ENCODE measurements at places on chromosomes 12 and 14. TPM values are rescaled to one million over a fixed set of nuclear protein-coding genes. Genes with fewer than 3 reads are reported as not detected.

GRCh38 chr12:72102150-72102549, 163.5 kb downstream of the TPH2 start:
- no peak overlapping the region for H3K27ac ChIP-seq
- H3K27me3 ChIP-seq: peaks cover 1% of the 10 kb centered on the region
- H3K36me3 ChIP-seq: no peaks in the 10 kb centered on the region
- H3K4me1 ChIP-seq: no peaks in the 10 kb centered on the region
- H3K4me3 ChIP-seq: no peak overlapping the region
- no peak for DNase-seq

PLEK2 gene
- 0.57 TPM for total RNA-seq

DNA sequence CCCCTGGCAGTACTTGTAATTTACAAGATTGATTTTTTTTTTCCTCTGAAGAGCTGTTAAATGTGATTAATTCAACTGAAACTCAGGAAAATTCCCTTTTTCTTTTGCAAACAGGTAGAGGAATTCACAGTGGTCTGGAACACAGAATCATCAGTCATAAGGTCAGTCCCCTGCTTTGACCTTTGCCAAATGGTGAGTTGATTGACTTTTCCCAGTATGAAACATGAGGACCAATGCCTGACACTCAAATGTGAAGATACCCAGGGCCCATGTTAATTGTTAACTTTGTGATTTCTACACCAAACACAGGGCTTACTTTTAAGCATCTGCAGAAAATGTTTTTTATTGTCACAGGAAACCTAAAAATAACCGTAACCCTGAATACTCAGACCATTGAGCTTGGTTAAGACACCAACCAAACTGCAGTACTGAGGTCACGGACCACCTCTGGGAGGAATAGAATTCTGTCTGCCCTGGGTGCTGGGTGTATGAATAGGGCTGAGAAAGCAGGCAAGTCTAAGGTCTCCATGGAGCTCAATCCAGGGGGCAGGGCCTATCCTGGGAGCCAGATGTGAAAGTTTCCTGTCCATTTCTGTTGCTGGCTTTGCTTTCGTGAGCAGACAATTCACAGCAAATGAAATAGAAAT, 192.4 kb downstream of the TMX1 start:
- no peaks in the 10 kb centered on the region for H3K4me1 ChIP-seq
- H3K4me3 ChIP-seq: no peak overlapping the region
- peaks cover 9% of the 10 kb centered on the region for H3K27me3 ChIP-seq

GRCh38 chr12:66242311-66242710, 53.3 kb downstream of the IRAK3 start:
- H3K27ac ChIP-seq: no peak overlapping the region
- H3K36me3 ChIP-seq: peaks cover 3% of the 10 kb centered on the region

RASSF8 gene
- 0.13 TPM for total RNA-seq

- H3K4me3 ChIP-seq: no peak overlapping the region
- H3K27ac ChIP-seq: no peak overlapping the region
- no peak for DNase-seq
- H3K27me3 ChIP-seq: peaks cover 5% of the 10 kb centered on the region
- no peaks in the 10 kb centered on the region for H3K4me1 ChIP-seq
These were observed 17.2 kb downstream of the BDKRB2 start for GRCh38 chr14:96221841-96222240.

SPX gene
- 1.0 TPM for total RNA-seq

- DNase-seq: peak; percentile 57
- H3K36me3 ChIP-seq: no peaks in the 10 kb centered on the region
- H3K4me1 ChIP-seq: peaks cover 8% of the 10 kb centered on the region
- H3K4me3 ChIP-seq: no peak overlapping the region
- peaks cover 2% of the 10 kb centered on the region for H3K27me3 ChIP-seq
These were observed 49.0 kb downstream of the KCTD10 start for GRCh38 chr12:109428037-109428629.

ST8SIA1 gene
- 0.17 TPM for total RNA-seq

RNASE2 gene
- not detected for total RNA-seq

DIO3 gene
- not detected for total RNA-seq

DNA sequence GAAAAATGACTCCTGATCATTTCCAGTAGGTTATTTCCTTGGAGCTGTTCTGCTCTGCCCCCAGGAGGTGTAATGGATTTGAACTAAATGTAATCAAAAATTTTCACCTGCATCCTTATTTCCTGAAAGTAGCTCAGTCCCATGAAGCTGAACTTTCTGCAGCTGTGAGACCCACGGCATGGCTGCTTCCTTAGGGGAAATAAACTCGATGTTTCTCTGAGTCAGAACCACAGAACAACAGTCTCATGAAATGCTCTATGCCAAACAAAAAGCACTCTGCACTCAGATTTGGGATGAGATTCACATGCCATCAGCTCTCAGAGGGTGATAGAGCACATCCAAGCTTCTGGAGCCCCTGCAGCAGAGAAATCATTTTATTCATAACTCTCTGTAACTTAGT, 224.1 kb upstream of the PLEKHG7 start:
- no peaks in the 10 kb centered on the region for H3K27me3 ChIP-seq
- H3K36me3 ChIP-seq: peaks cover 5% of the 10 kb centered on the region
- H3K4me1 ChIP-seq: no peaks in the 10 kb centered on the region
- DNase-seq: no peak

GRCh38 chr12:108645686-108646599, 12.2 kb upstream of the SELPLG start:
- peak overlapping the region; percentile 64 for H3K27ac ChIP-seq
- no peaks in the 10 kb centered on the region for H3K27me3 ChIP-seq
- no peak for DNase-seq
- peaks cover 17% of the 10 kb centered on the region for H3K36me3 ChIP-seq
- H3K4me3 ChIP-seq: no peak overlapping the region

HOXC10 gene
- total RNA-seq: not detected

DNA sequence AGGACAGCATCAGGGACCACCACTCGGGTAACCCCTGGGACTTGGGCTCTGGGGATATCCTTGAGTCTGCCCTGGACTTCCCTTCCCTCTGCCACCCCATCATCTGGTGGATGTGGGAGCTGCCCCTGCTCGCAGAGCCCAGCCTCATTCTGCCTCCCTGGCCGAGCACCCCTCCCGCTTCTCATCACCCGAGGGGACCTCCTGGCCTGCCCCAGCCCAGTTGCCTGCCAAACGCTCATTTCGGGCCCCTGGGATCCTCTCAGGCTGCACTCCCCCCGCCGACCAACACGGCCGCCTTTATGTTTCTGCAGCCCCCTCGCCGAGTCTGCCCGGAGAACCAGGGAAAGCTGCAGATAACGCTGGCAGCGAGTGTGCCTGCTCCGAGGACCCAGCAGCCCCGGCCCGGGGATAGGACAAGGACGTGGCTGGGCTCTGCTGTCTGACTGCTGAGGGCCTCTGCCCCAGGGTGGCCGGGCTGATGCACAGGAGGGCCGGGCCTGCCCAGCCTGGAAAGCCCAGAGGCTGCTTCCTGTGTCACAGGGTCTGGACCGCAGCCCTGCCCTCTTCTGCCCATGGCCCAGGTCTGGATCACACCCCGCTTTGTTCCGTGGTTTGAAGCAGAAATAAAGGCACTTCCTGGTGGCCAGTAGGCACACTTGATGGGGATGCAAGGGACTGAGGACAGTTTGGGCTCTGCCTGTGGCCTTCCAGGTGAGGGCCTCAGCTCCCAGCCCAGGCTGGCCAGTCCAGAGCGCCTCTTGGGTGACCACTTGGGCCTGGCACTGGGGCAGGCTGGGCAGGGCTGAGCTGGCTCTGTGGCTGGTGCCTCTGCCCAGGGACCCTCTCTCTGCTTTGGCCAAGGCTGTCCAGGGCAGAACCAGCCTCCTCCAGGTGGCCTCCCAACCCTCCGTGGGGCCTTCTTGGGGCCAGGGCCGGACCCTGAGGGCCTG, 4.9 kb upstream of the EXOC3L4 start:
- H3K27me3 ChIP-seq: no peaks in the 10 kb centered on the region
- H3K4me1 ChIP-seq: no peaks in the 10 kb centered on the region
- no peak overlapping the region for H3K27ac ChIP-seq
- no peak for DNase-seq

DNA sequence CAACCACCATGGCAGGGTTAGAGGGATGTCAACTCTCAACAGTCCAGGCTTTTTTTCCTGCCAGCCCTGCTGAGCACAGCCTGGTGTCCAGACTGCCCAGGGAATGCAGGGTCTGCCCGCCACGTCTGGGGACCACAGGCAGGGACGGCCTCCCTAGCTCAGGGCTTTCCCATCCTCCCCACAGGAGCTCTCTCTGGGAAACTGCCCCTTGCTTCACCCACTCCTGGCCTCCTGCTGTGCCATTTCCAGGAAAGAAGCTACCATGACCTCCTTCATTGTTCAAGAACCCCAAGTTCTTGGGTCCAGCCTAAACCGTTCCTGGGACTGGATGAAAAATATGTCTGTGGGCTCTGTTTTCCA, 4.8 kb downstream of the SCNN1A start:
- H3K36me3 ChIP-seq: no peaks in the 10 kb centered on the region
- H3K4me3 ChIP-seq: no peak overlapping the region
- no peak overlapping the region for H3K27ac ChIP-seq
- H3K27me3 ChIP-seq: no peaks in the 10 kb centered on the region
- no peak for DNase-seq

- H3K4me3 ChIP-seq: no peak overlapping the region
- H3K27ac ChIP-seq: no peak overlapping the region
- DNase-seq: no peak
These were observed 7.7 kb upstream of the GOLGA5 start for GRCh38 chr14:92786427-92786756.

PIK3C2G gene
- total RNA-seq: not detected

GRCh38 chr12:121781998-121782979, 11.2 kb downstream of the RHOF start:
- H3K36me3 ChIP-seq: peaks cover 27% of the 10 kb centered on the region
- peak; percentile 42 for DNase-seq
- peak overlapping the region; percentile 59 for H3K4me3 ChIP-seq
- H3K27ac ChIP-seq: peak overlapping the region; percentile 92

NTS gene
- not detected for total RNA-seq

All from activated T-helper 1 cell treated with anti-CD3 and anti-CD28 coated beads, Interleukin-12 subunit alpha, Interleukin-12 subunit beta, Interleukin-2, Interleukin-4 antibody, amounts not matched to agents 30 ng/mL and 10 ng/mL and 1 ng/mL, durations not matched to agents 14 hours and 24 hours and 36 hours (primary cell).